ENCODE measurements at places on chromosomes 2 and 18. TPM values are rescaled to one million over a fixed set of nuclear protein-coding genes. Genes with fewer than 3 reads are reported as not detected.

Gene FBLN7
- total RNA-seq: 9.9 TPM

Gene GPAT2
- total RNA-seq: 7.8 TPM

Gene EPB41L3
- total RNA-seq: 79.9 TPM

Gene PRLH
- total RNA-seq: not detected

Gene CD207
- under 0.01 TPM for total RNA-seq

Gene ALK
- 0.52 TPM for total RNA-seq

Gene SNED1
- total RNA-seq: 4.7 TPM

Gene EMILIN2
- total RNA-seq: 23.0 TPM

Gene SRD5A2
- not detected for total RNA-seq
